ENCODE measurements at places on chromosomes 3 and 15.

- DNase-seq: peak; percentile 55
These were observed at the start of gene GXYLT2 for GRCh38 chr3:72887705-72888545. TSS of gene GXYLT2 (plus strand) at chr3:72888046. CDS start at chr3:72888234, 188 bp downstream.

GRCh38 chr3:42130329-42131070 lies 39.3 kb downstream of the TRAK1 start:
- no peak for DNase-seq

DNA sequence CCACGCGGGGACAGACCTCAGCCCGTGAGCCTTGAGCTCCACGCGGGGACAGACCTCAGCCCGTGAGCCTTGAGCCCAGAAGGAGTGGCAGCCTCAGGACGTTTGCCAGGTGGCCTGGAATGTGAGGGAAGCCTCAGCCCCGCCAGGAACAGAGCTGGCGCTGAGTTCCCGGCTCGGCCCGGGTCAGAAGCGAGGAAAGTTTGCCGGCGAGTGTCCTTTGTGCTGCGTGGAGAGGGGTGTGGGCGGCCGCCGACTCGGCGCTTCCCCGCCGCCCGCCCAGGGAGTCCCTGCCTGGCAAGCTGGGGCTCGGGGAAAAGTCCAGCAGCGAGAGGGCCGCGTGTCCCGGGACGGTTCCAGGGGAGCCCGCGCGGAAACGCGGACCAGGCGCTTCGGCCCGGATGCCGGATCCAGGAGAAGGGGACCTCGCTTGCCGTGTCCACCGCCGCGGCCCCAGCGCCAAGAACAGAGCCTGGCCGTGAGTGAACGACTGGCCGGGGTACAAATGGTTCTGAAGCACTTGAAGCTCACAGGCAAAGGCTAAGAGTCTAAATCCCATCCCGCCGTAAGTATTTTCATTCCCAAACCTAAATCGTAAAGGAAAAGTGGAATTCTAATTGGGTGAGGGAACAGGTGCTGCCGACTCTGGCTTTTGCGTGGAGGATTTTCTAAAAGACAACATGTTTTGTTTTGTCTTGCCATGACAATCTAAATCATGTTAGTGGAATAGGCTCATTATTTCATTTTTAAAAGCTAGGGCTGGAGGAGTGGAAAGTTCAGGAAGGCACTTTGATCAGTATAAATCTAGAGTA lies 1.7 kb downstream of the LRRN1 start:
- DNase-seq: no peak

- DNase-seq: peak; percentile 90
These were observed 639 bp downstream of the FOXP1 start for GRCh38 chr3:71582612-71583565.

DNA sequence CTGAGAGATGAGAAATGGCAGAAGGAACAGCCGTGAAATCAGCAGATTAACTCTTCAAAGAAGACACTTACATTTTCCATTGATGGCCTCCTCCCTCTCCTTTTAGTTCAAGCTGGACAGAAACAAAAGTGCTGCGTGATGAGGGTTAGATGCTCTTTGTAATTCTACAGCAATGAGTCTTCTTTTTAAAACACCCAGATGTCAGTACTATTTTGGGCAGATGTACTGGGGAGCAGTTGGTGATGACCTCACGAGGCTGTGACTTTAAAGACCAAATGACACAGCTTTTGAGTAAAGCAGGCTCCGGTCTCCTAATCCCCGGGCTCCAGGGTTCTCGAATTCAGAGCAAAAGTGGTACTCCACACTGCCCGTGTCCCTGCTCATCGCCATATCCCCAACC lies 198.2 kb downstream of the SLCO3A1 start:
- no peak for DNase-seq

DNA sequence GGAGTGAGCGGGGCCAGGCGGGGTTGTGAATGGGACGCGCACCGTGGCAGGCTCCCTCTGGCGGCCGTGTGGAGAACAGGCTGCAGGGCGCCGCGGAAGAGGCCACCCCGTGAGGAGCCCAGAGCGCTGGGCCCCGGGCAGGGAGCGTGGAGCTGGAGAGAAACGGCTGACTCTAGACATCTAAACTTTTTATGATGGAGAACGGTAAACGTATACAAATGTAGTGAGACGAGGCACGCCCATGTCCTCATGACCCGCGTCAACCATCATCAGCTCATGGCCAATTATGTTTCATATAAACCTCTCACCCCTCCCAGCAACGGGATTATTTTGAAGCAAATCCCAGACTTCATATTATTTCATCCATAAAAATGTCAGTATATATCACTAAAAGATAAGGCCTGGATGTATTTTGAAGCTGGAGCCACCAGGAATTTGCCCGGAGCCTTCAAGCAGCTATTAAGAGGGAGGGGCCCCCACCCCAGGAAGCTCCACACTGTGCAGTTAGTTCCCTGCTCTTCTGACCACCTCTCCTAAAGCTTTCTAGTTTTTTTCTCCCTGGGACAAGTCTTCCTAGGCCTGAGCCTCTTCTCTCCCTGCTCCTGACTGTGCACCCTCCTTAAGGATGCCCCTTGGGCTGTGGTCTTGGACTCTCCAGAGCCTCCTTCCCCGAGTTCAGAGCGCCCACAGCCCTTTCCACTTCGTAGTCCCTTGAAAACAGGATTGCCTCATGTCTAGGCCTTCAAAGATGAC lies 149.5 kb downstream of the SMAD6 start:
- peak; percentile 89 for DNase-seq

DNA sequence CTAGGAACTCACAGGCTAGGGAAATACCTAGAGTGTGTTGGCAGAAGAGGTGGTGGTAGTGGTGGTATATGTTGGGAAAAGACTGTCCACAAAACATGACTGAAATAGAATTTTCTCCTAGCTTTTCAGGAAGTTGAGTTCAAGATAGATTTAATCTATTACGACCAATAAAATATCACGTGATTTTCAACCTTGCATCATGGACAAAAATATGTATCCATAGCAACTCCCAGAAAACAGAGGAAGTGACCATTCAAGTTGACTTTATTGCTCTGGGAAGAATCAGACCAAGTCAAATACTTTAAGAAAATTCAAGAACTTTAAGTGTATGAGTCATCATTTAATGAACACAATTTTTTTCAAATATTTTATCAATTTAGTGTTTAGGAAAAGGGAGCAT lies 347.0 kb upstream of the ZNF385D start:
- DNase-seq: no peak
